Activated T-helper 1 cell treated with anti-CD3 and anti-CD28 coated beads, Interleukin-12 subunit alpha, Interleukin-12 subunit beta, Interleukin-2, Interleukin-4 antibody, amounts not matched to agents 30 ng/mL and 10 ng/mL and 1 ng/mL, durations not matched to agents 14 hours and 24 hours and 36 hours (primary cell): ENCODE measurements at places on chromosomes 3 and 15.

GRCh38 chr3:13034861-13035260 lies 38.4 kb downstream of the IQSEC1 start:
- DNase-seq: no peak

- no peak for DNase-seq
Measured at GRCh38 chr15:65343374-65343981, 34.3 kb downstream of the IGDCC3 start.

- DNase-seq: no peak
Measured at GRCh38 chr3:81863756-81864155, 102.3 kb upstream of the GBE1 start.

DNA sequence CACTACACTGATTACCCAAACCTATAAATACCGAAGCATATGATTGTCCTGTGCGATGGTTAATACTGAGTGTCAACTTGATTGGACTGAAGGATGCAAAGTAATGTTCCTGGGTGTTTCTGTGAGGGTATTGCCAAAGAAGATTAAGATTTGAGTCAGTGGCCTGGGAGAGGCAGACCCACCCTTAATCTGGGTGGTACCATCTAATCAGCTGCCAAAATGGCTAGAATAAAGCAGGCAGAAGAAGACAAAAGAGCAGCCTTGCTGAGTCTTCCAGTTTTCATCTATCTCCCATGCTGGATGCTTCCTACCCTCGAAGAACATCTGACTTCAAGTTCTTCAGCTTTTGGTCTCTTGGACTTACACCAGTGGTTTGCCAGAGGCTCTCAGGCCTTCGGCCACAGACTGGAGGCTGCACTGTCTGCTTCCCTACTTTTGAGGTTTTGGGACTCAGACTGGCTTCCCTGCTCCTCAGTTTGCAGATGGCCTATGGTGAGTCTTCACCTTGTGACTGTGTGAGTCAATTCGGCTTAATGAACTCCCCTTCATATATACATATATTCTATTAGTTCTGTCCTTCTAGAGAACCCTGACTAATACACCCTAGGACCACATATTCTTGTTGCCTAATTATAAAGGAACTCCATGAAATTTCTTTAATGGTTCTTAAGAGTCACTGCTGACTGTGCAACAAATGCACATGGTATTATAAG lies 31.7 kb downstream of the CSNK1G1 start:
- DNase-seq: no peak
